ENCODE measurements at places on chromosomes 12 and 14.

GRCh38 chr14:70804556-70805162, 4.7 kb downstream of the MAP3K9 start:
- no peak for DNase-seq

- DNase-seq, result no peak
Measured at GRCh38 chr12:56661560-56661959, 15.8 kb upstream of the ATP5F1B start.

GRCh38 chr14:65195042-65195719, 92.9 kb upstream of the MAX start:
- no peak for DNase-seq

DNA sequence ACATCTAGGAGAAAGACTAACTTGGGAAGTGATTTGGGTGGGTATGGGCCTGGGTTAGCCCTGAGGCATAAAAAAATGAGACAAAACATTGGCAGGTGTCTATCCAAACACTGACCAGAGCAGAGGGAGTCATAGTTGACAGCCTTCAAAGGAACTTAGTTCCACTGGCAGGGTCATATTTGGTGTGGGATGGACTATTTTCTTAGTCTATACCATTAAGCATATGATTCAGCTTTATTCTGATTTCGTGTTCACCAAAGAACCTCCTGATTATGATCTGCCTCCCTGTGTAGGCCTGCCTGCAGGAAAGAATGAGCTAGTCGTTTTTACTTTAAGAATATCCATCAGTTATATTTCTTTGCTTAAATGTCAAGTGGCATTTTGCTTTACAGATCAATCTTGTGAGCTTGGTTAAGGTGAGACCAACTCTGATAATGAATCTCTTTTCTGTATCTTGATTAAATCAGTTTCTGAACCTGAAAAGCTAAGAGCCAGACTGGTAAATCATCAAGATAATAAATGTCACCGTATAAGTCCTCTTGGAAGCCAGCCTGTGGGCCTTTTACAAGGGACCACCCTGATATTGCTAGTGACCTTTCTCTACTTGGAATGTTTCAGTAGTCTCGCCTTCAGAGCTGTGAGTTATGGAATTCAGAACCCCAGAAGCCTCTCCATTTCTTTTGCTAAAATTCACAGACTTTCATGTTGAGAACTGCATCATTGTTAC, 182.9 kb downstream of the MON2 start:
- DNase-seq, result no peak

DNA sequence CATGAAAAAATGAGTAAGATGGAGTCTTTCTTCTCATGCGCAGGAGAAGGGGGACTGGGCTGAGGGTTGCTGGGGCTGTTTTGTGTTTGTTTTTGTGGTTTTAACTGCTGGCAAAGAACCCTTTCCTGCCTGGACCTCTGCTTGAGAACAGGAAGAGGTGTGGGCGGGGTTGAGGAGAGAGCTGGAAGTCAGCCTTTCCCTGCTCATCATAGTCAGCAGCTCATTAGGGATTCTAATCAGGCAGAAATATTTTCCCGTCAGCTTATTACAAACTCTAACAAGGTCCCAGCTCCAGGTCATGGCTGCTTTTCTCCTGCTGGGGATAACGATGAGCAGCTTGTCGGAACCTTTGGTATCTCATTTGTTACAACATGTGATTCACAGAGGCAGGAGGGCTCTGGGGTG, 185.0 kb upstream of the NRXN3 start:
- no peak for DNase-seq

DNA sequence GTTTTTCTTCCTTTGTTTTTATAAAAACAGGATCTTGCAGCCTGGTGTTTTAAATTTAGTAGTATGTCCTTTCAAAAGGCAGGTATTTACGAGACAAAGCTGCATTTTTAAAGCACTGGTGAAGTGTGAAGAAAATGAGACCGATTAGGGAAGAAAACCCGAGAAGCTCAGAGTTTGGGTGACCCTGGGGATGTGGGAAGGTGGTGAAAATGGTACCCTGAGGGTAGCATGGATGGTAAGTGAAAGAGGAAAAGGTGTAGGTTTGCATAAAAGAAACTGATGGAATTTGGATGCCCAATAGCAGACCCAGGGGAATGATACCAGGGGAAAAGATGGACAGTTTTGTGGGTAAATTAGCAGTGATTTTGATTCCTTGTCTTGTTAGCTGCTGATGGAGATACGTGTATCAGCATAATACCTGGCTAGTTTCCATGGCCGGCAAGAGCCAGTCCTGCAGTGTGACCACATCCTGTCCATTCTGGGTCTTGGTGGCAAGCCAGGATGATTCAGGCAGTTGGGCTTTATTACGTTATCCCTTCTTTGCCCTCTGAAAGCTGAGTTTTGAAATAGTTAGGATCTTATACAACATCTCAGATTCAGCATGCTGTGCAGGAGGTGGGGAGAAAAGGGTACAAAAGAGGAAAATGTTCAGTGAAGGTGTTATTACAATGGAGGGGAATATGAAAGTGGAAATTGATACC, 8.9 kb downstream of the BICD1 start:
- peak; percentile 64 for DNase-seq

DNA sequence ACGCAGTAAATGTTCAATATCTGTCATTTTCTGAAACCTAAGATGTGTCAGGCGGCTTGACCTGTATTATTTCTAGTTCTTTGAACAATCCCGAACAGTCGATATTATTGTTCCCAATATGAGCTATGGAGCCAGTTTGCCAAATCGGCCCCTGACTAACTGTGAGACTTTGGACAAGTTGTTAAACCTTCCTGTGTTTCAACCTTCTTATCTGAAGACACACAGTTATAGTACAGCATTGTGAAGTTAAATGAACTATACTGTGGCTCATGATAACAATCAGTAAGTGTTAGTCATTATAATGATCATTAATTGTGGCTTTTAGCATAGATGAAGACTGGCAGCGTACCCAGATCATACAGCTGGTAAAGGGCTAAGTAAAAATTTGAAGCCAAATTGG, 23.4 kb downstream of the DDX47 start:
- DNase-seq, result no peak

DNA sequence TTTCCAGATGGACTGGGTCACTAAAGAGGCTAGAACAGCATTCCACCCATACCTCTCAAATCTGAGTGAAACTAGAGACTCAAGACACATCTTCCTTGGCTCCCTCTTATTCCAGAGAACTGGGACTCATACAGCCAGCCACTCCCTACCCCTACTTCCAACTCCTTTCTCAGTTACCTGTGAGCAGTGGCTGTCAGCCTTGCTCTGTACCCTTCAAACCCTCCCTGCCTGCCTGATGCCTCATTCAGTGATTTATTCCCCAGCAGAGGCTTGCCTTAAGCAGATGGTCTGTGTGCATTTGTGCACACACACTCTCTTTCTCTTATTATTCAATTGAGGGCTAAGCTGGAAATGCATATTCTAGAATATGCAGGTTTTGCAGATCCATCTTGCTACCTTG, 14.6 kb downstream of the GPR84 start:
- no peak for DNase-seq

DNA sequence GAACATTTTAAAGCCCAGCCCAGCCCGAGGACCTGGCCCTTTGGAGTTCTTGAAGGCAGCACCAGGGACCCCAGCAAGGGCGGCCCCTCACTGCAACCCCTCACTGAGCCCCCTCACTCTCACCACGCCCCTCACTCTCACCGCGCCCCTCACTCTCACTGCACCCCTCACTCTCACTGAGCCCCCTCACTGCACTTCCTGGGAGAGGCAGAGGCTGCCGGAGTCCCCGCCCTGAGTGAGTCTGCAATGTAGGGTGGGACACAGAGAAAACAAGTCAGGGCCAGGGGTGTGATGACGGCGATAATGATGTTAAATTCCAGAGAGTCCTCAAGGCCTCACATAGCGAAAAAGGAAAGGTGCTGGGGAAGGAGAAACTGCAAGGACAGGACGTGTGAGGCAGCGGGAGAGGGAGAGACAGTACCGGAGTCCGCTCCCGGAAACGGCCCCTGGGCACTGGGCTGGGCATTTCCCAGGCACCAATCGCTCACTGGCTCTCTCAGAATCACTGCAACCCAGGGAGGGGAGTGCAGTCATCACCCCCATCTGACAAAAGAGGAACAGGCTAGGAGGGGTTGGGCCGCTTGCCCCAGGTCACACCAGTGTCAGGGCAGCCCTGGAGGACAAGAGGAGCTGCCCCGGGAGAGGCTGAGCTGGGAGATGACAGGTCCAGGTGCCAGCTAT, 24.9 kb downstream of the CCDC88C start:
- no peak for DNase-seq

- no peak for DNase-seq
Measured at GRCh38 chr14:61329478-61330051, 8.2 kb downstream of the PRKCH start.

DNA sequence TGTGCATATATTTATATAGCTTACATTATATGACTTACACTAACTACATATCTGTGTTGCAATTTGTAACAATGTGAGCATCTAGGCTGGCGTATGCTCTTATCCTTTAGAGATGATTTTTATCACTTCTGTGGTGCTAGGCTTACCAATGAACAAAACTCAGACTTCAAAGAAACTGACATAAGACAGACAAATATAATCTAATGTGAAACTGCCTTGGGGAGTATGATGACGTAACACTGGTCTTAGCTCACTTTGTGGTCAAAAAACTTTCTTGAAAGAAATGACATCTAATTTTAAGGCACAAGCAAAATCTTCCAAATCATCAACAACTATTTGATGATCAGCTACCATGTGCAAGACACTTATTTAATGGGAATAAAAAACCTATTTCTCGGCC, 50.0 kb downstream of the SOX5 start:
- no peak for DNase-seq

- DNase-seq, result peak; percentile 64
Measured at GRCh38 chr14:89349171-89350008, 67.6 kb downstream of the FOXN3 start.

GRCh38 chr14:63512861-63513260, 30.3 kb downstream of the PPP2R5E start:
- DNase-seq, result no peak

- peak; percentile 60 for DNase-seq
Measured at GRCh38 chr12:49017891-49018260, 700 bp downstream of the PRKAG1 start.
